Stimulated activated CD8-positive, alpha-beta memory T cell treated with anti-CD3 and anti-CD28 coated beads, Interleukin-15, amount 100 ng/mL, for 1 hour (primary cell): ENCODE measurements at places on chromosomes 2 and 18.

DNA sequence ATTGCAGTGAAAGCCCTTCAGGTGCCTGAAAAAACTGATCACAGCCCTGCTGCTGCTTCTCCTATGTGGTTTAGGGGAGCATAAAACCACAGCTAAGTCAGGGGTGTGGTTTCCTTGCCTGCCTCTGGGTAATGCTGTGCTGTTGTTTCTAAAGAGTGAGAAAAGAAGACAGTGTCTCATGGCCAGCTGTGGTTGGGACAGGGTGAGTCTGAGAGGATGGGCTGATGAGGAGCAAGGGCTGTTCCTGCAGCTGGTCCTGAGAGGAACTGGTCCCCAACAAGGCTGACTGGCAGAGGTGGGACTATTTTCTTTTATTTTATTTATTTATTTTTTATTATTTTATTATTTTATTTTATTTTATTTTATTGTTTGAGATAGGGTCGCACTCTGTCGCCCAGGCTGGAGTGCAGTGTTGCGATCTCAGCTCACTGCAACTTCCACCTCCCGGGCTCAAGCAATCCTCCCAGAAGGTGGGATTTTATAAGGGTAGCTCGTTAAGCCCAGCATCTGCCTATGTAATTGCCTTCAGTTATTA is 236.7 kb downstream of the FHOD3 start:
- no peak for DNase-seq

- no peak for DNase-seq
Measured at GRCh38 chr2:177758591-177759371, 313.8 kb downstream of the PDE11A start.

- no peak for DNase-seq
Measured at GRCh38 chr2:147560810-147561535, 283.9 kb upstream of the ACVR2A start.

DNA sequence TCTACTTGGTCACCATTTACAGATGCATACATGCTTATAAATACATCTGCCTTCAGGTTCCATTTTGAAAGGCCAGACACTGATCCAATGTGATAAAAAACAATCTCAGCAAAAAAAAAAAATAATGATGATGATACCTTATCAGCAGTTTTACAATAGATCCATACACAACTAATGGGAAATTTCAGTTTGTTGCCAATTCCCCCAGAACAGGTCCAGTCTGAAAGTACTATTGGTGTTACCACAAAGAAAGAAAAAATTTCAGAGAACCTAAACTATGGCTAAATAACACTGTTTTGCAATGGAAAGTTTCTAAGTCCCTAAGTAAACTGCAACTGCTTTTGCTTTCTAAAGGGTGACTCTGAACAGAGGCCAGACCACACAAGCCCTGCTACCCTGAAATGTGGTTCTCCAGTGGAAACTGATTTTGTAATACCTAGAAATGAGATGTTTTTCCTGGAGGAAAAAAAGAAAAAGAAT is 54.1 kb downstream of the LPIN2 start:
- DNase-seq: no peak

DNA sequence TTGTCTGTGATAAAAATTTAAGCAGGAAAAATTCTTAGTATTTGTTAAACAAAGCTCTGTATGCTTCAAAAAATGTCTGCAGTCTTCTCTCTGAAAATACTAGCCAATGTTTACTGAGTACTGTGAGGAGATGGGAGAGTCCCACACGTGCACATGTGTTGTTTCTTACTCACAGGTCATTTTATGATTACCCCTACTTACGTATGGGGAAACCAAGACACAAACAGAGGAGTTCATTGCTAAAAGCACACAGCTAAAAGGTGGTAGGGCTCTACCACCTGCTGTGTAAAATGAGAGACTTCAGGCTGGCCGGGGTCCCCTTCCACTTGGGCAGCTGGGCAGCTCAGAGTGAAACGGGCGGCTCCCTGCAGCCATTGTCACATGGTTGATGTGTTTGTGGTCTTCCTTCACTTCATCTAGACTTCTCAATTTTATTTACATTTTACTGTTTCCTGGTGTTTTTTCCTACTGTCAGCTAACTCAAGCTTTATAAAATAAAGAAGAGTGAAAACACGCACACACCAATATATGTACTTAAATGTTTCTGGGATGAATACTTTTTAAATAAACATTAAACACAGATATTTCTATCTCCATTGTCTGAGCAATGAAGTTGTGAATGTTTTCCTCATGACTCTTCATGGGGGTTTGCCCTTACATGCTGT is 71.2 kb downstream of the MBP start:
- no peak for DNase-seq

DNA sequence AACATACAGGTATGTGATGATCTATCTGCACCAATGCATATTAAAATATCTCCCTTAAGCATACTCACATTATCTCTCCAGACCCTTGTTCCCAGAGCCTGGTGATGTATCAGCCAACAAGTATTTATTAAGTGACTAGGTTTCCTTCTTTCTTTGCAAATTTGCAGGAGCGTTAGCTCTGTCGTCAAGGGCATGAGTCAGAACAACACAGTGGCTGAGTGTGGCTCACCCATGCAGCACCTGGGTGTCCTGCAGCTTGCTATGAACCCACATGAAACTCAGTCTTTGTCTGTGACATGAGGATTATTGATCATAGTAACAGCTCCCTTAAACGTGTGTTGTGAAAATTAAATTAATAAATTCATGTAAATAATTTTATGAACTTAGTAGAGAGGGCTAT is 96.6 kb downstream of the PIEZO2 start:
- DNase-seq: no peak

GRCh38 chr2:31322371-31322770 is 88.4 kb downstream of the EHD3 start:
- no peak for DNase-seq
